T-helper 9 cell (primary cell): ENCODE measurements at places on chromosomes 5 and 9.

DNA sequence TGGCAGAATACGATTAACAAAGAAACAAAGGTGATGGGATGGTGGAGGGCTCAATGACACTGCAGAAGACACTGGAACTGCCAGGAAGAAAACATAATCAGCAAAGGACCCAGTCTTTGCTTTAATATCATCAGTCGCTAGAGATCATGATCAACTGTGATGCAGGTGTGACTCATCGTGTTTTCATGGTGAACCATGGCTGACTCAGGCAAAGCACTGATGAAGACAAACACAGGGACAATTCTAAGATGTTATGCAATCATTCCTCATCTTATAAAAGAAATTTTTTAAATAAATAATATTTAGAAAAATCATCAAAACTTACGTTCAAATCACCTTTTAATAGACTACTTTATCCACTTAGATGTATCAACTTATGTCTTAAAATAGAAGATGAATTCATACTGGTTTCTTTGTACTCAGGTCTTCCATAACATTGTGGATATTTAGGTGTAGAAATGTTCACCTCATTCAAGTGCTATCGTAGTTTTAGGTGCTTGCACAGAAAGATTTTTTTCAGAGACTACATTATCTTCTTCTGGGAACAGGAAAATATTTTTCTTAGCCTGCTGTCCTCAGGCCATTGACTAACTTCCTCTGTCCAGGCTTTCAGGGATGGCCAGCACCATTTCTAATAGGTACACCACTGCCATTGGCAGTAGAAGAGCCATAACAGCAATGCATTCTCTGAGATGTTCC lies 673.4 kb upstream of the MEF2C start:
- no peak for DNase-seq

GRCh38 chr9:126611592-126612325 lies 2.0 kb upstream of the LMX1B start:
- DNase-seq, result peak; percentile 60

GRCh38 chr5:154368041-154368800 lies 77.6 kb upstream of the SAP30L start:
- no peak for DNase-seq

GRCh38 chr5:81398741-81399140 lies 4.8 kb upstream of the ACOT12 start:
- DNase-seq, result no peak

DNA sequence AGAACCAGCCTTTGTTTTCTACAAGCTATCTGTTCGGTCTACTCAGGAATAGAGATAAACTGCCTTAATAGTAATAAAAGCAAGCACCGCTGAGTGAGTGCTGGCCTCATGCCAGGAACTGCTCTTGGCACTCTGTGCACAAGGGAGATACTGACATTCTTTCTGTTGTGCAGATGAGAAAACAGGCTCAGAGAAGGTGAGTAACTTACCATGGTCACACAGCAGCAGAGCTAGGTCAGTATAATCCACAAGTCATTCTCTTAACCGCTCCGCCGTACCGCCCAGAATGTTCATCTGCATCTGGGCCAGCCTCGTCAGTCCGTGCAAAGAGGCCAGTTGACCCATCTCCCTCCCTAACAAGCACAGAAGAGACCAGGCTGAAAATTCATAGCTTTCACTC lies 27.4 kb downstream of the QRFP start:
- DNase-seq, result no peak

DNA sequence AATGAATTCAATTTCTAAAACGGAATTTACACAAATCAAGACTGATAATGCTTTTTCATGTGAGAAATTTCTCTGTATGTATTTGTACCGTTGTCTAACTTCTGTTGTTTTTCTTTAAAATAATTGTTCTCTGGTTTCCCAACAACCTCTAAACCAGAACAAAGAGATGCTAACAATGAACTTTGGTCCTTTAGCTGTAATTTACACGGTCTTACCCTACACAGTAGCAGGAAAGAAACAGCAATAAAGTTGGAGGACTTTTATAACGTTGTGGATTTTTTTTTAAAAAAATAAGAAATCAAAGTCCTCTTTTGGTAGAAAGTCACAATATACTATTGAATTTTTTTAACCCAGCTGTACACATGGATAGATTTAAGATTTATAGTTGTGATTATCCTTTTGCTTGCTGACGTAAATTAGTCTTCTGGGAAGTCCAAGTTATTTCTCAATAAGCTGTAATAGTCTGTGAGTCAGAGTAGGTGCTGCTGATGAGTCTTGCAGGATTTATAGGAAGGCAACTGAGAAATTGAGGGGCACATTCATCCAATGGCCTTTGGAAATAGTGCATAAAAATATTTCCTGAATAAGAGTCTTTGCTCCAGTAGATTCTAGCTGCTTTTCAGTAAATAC lies 76.8 kb upstream of the PCSK1 start:
- DNase-seq, result no peak

DNA sequence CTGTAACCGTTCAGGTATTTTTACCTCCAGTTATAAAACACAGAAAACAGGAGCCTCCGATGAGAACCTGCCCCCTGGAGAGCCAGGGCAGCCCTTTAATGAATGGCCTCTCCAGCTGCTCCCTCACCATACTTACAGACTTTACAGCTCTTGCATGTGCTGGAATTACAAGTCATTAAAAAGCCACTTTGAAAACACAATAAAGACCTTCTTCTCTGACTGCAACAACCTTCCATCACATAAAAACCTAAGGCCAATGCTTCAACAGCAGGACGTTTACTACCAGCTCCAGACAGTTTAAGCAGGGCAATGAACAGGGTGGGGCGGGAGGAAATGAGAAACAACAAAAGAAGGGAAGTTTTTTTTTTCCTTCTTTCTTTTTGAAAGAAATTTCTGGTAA lies 213.8 kb downstream of the MLLT3 start:
- no peak for DNase-seq

- no peak for DNase-seq
These were observed 26.3 kb downstream of the SHLD3 start for GRCh38 chr5:65651144-65651543.

GRCh38 chr5:34749431-34749873 lies 89.5 kb upstream of the TTC23L start:
- DNase-seq, result no peak

GRCh38 chr5:105630803-105631202 lies 2039.9 kb downstream of the EFNA5 start:
- DNase-seq, result no peak

GRCh38 chr9:130451509-130452388 lies 7.0 kb downstream of the ASS1 start:
- DNase-seq, result no peak

DNA sequence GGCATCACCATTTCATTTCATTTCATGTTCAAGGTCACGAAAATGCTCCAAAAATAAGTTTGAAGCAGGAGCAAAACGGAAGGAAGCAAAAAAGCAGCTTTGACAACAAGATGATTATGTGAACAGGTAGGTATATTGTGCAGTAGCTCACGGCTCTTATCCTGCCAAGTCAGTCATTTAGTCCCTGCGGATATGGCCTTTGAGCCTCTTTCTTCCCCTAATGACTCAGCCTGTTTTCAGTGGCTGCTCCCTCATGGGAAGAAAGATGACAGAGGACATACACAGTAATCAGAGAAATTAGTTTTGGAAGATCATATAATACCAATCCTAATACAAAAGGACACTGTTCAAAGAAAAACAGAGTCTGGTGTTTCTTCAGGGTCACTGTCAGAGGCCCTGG lies 155.8 kb upstream of the GRAMD2B start:
- DNase-seq, result no peak

DNA sequence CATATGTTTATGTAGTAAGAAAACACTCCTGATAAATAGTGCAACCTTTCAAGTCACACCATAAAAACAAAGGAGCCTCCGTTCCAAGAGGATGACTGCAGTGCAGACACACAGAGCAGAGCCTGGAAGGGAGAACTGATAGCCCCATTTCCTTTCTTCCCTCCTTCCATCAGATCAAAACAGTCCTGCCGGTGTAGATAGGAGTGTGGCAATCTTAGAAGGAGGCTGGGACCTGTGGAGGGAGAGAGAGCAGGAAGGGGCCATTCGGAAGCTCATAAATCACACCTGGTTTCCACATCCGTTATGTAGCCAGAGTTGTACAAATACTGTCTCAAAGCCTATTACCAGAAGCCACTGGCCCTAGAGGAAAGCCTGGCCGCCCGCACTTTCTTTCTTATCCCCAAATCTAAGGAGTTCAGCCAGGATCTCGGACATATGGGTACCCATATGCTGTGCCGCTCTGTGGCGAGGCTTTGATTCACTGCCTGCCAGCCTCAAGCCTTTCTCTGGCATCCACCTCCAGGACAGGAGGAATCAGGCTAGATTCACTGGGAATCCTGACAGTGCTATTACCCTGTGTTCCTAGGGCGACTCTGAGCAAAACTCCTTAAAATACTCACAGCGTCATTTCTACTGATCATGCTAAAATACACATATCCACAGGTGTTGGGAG lies 26.9 kb downstream of the DAP start:
- DNase-seq, result no peak

DNA sequence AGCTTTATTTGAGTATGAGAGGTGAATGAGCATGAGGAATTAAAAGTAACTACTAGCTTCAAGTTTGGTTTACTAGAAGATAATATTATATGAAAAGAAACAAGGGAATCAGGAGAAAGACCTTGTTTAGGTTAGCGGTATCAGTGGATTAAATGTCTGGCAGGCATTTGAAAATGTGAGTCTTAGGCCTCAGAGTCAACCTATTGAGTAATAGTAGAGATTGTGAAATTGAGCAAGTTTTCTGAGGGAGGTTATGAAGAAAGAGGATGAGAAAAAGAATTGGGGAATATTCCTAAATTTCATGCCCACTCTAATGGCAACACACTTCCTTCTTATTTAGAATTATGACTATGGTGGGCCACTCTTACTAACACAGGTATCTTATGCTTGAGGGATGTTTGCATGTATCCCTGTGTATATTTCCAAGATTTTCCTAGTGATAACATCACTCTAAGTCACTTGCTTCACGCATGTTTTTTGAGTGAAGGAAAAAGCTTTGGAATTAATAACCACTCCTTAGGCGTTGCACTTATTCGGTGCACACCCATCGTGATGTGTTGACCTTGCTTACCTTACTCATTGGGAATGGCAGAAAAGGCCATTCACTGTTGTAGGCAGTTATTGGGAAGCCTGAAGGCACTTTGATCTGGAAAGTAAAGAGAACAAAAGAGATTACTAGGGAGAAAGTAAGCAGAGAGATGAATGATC lies 8.2 kb upstream of the ELL2 start:
- no peak for DNase-seq

GRCh38 chr9:71355884-71356283 lies 234.5 kb upstream of the TRPM3 start:
- DNase-seq, result no peak

DNA sequence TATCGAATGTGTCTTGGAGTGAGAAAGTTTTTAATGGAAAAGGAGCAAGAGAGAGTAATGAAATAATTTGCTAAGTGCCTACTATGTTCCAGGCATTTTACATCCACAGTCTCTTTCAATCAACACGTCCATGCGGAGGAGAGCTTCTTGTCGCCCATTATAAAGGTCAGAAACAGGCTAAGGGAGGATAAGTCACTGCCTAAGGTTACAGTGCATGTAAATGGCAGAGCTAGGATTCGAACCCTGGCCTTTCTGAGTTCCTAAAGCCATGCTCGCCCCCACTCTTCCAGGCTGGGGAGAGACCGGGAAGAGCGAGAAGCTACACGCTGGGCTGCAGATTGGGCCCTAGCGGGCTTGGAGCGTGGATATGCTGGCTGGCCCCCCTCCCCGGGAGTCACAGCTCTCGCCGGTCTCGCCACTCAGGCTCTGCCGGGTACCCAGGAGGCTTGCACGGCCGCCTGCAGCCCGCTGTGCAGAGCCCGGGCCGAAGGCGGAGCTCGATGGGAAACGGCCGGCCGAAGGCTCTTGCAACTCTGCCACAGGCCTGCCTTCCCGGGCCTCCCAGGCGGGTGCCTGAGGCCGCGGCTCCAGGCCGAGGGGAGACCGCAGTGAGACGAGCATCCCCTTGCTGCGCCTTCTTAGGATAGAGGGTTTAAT lies 775 bp upstream of the LHX2 start:
- no peak for DNase-seq

GRCh38 chr5:132860742-132861141 lies 5.5 kb downstream of the GDF9 start:
- no peak for DNase-seq

DNA sequence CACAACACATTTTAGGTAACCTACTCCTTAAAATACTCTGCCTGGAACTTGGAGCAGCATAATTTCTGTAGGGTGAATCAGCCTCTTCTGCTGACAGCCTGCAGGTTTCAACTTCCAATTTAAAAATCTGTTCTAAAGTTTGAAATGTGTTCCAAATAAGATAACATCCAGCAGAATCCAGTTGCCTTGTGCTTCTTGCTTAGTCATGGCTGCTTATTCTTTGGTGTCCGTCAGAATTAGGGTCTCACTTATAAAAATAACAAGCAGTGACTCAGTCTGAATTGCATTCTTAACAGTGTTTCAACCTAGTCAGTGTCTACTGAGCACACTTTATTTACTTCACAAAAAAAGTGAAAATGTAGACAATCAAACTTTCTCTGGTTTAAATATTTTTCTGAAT lies 3.7 kb downstream of the CDH6 start:
- no peak for DNase-seq

GRCh38 chr5:101643794-101644193 lies 652.3 kb downstream of the SLCO4C1 start:
- DNase-seq, result no peak

GRCh38 chr9:121491111-121491510 lies 8.5 kb downstream of the GGTA1 start:
- no peak for DNase-seq

DNA sequence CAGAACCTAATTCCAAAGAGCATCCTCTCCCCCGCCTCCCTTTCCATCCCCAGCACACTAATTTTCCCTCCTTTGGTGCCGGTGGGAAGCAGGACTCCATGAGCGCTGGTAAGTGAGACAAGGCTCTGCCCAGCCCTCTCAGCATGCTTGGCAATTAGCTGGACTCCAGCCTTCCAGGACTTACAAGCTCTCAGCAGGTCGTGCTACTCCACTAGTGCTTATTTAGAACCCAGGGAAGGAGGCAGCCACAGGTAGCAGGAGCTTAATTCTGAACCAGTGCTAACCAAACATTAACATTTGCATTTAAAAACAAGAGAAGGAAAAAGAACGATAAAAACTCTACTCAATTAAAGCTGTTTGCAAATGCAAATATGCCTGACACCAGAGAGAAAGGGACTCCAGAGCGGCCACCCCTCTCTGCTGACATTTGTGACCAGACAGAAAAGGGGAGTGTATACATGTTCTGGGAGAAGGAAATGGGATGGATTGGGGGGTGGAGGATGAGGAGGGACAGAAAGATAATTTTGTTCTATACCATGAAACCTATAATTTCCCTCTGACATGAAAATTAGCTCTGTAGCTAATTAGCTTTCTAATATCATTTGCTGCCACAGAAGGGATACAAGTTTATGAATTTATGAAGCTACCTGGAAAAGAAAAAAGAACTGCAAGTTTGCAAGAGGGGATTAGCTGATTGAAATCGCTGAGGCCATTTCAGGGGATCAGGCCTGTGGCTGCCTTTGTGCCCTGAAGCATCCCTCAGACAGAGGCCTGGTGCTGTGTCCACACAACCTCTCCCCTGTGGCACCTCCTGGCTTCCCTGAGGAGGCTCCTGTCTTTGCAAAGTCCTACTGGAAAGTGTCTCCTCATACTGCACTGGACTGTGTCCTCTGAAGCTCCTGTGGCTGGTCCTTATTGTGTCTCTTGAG lies 266.3 kb downstream of the SEC61B start:
- no peak for DNase-seq
